ENCODE measurements at places on chromosomes 16 and 17.

DNA sequence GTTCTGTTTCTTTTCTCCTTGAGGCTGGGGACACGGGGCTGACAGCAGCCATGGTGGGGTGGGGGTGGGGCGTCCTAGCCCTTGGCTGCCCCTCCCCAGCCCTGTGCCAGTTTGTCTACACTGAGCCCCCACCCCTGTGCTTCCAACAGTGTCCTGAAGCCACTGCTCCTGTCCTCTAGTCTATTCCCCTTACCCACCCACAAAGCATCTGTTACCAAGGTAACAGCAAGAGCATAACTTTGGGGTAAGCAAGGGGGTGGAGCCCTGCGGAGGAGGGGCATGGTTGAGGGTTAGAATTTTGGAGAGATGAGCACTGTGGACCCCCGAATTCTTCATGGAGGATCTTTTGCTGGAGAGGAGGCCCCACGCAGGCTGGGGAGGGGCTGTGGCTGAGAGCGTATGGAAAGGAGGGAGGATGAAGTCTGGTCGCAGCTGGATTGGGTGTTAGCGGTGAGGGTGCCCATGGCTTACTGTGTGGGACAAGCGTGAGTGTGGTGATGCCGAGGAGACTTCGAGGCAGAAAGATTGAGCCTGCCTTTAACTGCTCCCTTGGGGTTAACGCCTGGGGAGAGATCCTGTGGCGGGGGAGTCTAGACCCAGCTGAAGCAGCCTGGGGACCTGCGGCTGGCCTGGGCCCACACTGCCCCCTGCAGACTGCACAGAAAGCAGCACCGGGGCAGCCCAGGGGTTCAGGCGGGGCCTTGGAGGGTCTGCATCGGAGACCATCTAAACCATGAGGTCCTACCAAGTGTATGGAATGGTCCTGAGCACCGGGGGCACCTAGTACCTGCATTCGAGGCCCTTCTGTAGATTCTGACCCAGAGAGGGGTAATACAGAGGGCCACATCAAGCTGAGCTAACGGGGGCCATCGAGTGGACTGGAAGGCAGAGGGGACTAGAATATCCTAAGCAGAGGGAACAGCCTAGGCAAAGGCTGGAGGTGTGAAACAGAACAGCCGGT lies 6.1 kb upstream of the STAC2 start:
- DNase-seq: no peak

DNA sequence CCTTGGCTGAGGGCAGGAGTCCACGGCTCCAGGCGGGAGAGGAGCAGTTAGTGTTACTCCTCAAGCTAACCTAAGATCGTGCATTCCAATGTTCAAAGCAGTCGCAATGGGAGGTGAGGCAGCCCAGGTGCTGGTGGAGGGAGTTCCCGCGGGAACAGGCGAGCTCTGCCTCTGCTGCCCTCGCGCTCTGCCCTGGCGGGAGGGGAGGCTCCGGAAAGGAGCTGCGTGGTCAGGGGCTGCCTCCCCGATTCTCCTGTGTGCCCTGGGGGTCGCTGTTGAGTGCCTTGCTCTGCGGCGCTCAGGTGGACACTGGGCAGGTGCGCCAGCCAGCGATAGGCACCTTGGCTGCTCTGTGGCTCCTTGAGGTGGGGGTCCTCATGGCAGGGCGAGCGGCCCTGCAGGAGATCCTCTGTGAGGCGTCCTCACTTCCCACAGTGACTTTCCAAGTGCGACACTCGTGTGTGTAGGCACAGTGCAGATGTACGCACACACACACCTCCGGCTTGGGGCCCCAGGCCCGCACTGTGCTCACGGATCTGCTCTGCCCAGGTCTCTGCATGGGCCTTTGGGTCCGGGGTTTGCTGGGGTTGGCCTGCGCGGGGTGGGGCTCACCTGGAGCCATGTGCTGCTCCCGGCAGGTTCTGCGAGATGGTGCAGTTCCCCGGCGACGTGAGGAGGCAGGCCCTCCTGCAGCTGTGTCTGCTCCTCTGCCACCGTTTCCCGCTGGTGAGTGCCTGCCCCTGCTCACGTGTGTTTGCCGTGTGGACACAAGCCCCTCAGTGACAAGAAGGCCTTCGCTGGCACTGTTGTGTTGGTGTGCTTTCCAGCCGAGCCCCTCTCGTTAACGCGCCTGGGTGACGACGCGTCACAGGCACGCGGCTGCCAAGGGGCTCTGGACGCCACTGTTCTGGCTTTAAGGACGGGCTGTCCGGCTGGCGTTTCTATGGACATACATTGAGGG lies 97.9 kb upstream of the ZNF750 start:
- no peak for DNase-seq

DNA sequence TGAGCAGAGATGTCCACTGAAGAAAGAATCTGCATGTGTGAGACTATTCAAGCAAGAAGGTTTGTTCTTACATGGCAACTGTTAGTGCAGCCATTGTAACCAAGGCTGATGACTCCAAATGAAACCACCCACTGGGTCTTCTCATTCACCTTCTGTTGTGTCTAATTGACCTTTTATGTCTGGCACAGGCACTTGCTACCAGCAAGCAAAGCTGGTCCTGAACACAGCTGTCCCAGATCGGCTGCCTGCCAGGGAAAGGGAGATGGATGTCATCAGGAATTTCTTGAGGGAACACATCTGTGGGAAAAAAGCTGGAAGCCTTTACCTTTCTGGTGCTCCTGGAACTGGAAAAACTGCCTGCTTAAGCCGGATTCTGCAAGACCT lies 3.6 kb downstream of the CDC6 start:
- DNase-seq: no peak

- DNase-seq: no peak
Observed at GRCh38 chr16:57245472-57246113, 534 bp downstream of the ARL2BP start.

GRCh38 chr17:4739122-4740024 lies at the start of the genes CXCL16 and ZMYND15:
Gene CXCL16 (minus strand): TSS chr17:4739928. CDS start chr17:4739339, 589 bp downstream.
Gene ZMYND15 (plus strand): TSS chr17:4739833. CDS start chr17:4740549, 716 bp downstream.
- DNase-seq: no peak

DNA sequence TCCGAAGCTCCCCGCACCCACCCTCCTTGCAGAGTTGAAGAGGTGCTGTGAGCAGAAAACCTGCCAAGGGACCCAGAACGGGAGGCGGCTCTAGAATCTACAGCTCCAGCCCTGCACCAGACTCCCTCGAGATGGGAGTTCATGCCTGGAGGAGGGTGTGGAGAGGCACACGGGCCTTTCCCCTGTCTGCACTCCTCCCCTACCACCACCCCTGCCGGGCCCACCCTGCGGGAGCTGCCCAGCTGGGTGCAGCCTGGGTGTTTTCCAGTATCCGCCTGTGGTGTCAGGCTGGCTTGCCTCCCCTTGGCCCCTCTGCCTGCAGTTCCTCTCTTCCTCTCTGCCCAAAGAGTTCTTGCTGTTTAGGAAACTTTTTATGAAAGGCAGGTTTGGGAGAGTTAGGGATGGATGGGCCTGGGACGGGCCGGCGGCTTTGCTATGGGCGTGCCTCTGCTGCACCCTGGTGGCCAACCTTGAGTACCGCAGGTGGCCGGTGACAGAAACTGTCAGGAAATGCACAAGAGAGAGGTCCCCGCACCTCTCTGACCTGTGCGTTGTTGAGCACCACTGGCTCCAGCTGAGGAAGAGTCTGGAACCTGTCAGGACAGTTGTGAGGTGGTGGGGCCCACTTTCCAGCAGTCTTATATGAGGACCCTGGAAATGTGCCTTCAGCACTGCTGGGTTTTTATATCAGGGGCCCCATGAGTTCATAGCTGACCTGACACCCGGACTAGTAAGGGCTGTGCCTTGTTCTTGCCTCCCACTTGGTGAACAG lies 354.1 kb downstream of the SEC14L1 start:
- DNase-seq: no peak

DNA sequence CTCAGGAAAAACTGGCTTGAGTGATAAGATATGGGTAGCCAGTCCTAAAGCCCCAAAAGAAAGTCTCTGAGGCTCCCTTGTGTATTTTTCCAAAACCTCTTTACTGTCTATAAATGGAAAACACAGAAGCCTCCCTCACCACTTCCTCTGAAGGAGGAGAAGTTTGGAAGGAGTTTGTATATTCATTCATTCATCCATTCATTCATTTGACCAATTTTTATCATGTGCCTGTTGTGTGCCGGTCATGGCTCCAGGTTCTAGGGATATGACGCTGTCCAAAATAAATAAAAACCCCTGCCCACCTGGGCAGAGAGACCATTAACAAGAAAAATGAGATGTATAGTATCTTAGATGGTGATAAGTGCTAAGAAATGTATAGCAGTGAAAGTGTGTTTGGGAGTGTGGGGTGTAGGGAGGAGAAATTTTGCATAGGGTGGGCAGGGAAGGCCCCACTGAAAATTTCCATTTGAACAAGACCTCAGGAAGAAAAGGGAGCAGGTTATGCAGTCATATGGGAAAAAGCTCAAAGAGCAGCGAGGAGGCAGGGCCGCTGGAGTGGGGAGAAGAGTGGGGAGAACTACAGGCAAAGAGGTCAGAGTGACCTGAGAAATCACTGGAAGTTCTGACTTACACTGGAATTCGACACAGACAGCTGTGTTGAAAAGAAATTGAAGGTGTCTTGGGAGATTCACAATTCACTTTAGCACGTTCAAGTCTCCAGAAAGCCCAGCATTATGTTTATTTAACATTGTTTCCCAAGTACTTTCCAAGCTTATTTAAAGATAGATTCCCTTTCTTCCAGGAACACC lies 6.1 kb upstream of the WIPI1 start:
- DNase-seq: no peak

- no peak for DNase-seq
Observed at GRCh38 chr16:87344931-87345631, 27.9 kb upstream of the C16orf95 start.

DNA sequence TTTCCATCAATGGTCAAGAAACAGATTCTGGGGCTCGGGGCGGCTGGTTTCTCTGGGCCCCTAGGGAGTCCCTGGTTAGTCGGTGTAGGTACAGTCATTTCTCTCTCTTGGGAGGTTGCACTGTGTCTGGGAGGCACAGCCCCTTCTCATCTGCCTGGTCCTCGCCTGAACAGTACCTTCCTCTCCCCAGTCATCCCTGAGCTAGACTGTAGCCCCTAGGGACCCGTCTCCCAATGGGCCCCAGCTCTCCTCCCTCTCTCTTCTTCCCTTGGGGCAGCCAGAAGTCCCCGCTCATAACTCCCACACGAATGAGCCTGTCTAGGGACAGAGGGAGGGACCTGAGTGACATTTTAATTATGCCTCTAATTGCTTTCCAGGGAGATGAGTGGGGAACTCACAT lies 20.2 kb upstream of the CPSF4L start:
- DNase-seq: no peak

- no peak for DNase-seq
Observed at GRCh38 chr16:57788252-57788841, 13.9 kb downstream of the KIFC3 start.

DNA sequence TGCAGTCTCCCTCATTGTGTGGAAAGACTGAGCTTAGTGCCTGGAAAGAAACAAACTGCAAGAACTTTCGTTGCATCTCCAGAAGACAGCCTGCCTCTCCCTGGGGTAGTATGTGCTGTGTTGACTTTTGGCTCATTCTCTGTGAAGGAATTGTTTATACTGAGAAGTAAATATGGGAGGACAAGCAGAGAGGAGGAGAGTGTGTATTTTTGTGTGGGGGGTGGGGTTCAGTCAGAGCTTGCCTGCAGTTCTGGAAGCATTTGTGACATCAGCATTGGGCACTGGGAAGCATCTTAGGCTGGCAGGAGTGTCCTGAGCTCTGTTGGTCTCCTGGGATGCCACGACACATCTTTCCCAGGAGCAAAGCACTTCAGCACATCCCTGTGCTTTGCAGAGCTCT lies 147.9 kb downstream of the HS3ST3B1 start:
- no peak for DNase-seq

- DNase-seq: no peak
Observed at GRCh38 chr16:89197633-89198416, 2.5 kb downstream of the SLC22A31 start.

- DNase-seq: no peak
Observed at GRCh38 chr17:18017958-18018357, 21.0 kb downstream of the ATPAF2 start.

DNA sequence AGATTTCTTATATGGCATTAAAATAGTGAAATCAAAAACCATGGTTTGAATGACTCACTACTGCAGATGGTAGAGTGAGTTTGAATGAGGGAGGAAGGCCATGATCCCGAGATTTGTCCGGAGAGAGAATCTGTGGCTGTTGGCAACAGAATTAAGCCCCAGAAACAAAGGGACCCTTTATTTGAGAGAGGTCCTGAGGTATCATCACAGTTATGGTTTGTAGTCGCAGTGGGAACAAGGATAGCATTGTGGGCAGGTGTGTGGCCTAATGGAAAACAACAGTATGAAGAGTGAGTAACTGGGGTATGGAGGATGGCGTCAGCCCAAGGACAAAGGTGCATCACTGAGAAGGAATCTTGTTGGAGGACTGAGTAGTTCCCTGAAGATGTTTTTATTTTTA lies 8.5 kb upstream of the ZFP3 start:
- no peak for DNase-seq

DNA sequence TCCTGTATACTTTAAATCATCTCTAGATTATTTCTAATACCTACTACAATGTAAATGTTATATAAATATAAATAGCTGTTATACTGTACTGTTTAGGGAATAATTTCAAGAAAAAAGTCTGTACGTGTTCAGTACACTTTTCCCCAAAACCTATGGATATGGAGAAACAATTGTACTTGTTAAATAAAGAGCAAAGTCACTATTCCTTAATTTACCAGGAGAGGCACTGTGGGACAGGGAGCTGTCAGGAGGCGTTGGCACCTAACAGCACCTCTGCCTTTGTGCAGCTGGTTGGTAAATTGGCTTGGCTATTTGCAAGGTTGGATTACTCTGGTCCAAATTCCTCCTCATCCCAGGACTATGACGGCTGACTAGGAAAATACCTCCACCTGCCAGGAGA lies 28.0 kb downstream of the CRHR1 start:
- no peak for DNase-seq

- DNase-seq: no peak
Observed at GRCh38 chr17:35087731-35088355, 24.3 kb upstream of the RFFL start.
